ENCODE measurements at places on chromosomes 11 and 22.

DNA sequence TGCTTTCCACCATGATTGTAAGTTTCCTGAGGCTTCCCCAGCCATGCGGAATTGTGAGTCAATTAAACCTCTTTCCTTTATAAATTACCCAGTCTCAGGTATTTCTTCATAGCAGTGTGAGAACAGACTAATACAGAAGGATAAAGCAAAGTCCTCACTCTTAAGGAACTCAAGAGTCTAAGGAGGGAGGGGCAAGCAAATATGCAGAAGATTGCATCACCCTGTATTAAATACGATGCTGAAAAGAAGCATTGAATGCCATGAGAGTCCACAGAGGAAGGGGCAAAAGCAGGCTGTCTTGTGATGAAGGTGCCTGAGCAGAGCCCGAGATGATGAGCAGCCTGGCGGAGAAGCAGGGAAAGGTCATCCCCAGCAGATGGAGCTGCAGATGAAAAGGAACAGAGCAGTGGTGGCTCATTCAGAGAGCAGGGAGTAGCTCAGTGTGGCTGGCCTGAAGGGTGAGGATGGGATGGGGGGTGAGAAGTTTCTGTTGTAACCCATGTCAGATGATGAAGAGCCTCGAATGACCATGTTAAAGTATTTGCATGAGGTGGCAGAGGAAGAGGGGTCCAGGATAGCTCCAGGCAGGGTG, 6.3 kb upstream of the IZUMO1R start:
- no peak for DNase-seq

DNA sequence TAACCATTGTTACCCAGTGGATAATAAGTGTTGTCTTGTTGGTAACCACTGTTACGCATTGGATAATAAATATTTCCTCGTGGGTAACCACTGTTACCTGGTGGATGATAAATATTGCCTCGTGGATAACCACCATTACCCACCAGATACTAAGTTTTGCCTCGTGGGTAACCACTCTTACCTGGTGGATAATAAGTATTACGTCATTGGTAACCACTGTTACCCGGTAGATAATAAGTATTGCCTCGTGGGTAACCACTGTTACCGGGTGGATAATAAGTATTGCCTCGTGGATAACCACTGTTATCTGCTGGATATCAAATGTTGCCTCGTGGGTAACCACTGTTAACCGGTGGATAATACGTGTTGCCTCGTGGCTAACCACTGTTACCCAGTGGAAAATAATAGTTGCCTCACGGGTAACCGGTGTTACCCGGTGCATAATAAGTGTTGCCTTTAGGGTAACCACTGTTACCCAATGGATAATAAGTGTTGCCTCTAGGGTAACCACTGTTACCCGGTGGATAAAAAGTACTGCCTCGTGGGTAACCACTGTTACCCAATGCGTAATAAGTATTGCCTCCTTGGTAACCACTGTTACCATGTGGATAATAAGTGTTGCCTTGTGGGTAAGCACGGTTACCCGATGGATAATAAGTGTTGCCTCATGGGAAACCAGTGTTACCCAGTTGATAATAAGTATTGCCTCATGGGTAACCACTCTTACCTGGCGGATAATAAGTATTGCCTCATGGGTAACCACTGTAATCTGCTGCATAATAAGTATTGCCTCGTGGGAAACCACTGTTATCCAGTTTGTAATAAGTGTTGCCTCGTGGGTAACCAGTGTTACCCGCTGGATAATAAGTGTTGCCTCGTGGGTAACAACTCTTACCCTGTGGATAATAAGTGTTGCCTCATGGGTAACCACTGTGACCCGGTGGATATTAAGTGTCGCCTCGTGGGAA, 21.9 kb upstream of the NXPE4 start:
- no peak for DNase-seq

DNA sequence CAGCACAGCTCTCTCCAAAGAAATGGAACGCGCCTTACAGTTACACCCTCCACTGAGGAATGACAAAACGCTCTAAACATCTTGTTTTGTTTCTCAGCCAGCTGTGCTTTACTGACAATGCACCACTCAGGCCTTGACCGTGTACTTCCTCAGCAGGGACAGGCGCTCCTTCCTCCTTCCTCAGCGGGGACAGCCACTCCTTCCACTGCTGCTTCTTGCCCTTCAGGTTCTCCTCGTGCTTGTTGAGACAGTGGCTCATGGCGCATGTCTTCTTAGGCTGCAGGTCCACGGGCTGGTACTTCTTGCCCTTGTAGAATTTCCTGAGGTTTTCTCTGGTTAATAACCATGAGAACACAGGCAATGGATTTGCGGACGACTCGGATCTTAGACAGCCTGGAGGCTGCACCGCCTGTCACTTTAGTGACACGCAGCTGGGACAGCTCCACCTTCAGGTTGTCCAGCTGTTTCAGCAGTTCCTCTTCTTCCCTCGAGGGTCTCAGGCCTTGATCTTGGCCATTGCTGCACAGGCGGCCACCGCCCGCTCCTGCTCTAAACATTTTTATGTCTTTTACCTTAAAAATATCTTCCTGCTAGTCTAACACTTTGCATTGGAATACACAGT, 613.8 kb downstream of the BRD1 start:
- no peak for DNase-seq

DNA sequence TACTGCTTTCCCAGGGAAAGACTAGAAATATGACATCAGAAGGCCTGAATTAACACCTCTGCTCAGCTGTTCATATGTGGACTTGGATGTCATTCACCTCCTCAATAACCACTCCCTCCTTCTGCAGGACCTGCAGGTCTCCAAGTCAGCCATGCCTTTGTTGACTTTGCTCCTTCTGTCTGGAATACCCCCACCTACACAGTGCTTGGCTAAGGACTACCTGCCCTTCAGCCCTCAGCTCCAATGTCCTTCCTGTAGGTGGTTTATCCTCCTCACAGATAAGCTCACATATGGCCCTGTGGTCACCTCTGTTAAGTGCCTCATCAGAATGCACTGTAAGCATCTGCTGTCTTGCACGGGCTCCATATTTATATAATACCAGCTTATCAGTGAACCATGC, 26.4 kb upstream of the FAT3 start:
- DNase-seq, result no peak

DNA sequence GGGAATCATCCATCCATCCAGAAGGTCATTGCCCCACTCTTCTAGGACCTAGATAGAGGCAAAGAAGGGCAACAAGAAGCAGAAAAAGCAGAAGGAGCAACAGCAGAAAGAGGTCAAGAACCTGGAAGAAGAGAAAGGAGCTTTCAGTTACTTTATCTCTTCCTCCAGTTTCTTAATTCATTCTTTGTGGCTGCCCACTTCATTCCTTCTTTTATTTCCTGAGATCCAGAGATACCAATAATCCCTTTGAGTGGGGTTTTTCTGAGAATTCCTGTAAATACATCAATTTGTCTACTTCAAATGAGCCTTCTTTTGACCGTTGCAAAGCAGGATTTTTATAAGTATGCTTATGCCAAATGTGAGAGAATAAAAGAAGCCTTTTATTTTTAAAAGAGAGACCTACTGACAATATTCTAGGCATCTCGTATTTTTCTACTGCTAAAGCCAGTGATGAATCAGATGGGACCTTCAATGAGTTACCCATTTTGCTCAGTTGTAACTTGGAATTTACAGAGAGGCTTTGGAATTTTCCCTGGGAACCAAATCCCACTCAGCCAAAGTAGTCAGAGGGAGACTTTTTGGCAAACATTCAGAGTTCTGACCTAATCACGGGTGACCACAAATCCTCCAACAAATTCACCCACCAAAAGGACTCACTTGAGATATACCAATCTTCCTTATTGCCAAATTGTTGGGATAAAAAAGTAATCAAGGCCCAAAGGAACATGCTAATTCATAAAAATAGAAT, 54.9 kb downstream of the ZC3H12C start:
- no peak for DNase-seq

DNA sequence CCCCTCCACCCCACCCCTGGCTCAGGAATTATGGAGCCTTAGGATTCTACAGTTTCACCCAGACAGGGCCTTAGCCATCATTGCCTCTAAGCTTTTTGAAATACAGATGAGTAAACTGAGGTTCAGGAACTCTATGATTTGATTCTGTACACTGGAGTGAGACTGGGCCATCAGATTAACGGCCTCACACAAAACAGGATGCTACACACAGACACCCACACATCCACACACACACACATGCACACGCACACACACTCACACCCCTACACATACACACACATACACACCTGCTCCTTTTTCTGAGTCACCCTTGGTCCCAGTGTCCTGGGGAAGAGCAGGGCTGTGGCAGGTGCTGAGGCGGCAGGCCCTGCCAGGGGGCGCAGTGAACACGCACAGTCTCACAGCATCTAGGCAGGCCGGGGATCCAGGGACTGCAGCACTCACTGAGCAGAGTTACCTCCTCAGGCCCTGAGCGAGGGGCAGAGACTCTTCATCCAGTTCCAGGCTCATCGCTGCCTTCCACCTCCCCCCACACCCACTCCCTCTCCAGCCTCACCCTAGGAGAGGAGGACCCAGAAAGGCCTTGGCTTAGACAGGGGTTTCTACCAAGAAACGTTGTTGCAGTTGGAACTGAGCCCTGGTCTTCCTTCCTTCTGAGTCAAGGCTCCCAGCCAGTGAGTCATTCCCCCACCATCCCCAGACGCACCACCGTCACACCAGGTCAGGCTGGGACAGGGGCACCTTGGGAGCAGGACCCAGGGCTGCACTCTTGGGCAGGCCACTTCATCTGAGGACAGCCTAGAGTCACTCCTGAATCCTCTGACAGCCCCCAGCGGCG, 89.8 kb upstream of the PARVA start:
- peak; percentile 80 for DNase-seq

- no peak for DNase-seq
These were observed 815.7 kb downstream of the BRD1 start for GRCh38 chr22:49011769-49012648.

- no peak for DNase-seq
These were observed 7.7 kb downstream of the RHBDD3 start for GRCh38 chr22:29260031-29260560.

- no peak for DNase-seq
These were observed 115.2 kb upstream of the PITPNB start for GRCh38 chr22:28034145-28034759.

GRCh38 chr11:102494216-102494615, 36.3 kb downstream of the MMP7 start:
- DNase-seq, result no peak

- no peak for DNase-seq
These were observed 268.0 kb upstream of the ANO3 start for GRCh38 chr11:26063915-26064314.

DNA sequence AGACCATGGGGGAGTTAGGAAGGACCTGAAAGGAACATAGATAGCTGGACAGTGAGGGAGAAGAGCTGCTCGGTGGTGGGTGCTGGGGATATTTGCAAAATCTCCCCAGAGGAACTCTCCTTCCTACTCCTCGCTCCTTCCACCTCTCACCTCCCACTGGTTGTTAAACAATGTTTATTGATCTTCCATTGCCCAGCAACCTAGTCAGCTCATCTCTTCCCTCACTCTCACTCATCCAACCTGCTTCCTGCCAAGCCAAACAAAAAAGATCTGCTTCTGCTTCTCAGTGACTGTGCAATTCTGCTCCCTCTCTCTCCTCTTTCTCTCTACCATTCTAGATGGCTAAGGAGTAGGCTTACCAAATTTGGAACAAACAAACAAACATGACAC, 115.0 kb downstream of the SLC1A2 start:
- DNase-seq, result no peak

- no peak for DNase-seq
These were observed 416.4 kb downstream of the MIAT start for GRCh38 chr22:27073601-27074425.

DNA sequence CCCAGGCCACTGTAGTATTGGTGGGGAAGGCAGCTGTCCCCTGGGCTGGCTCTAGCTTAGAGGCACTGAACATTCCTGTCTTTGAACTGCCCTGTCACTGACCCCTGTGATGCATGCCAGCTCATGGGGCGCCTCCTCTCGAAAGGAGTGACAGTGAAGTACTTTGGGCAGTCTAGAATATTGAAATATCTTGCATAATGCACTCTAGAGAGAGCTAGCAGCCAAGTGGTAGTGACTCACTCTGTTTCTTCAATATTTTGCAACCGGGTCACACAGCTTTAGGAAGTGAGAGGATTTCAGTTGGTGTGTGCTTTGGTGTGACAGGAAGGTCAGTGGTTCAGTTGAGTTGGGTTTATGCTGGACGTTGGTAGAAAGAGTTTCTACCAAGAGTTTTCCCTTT, 35.5 kb upstream of the ST14 start:
- peak; percentile 66 for DNase-seq

DNA sequence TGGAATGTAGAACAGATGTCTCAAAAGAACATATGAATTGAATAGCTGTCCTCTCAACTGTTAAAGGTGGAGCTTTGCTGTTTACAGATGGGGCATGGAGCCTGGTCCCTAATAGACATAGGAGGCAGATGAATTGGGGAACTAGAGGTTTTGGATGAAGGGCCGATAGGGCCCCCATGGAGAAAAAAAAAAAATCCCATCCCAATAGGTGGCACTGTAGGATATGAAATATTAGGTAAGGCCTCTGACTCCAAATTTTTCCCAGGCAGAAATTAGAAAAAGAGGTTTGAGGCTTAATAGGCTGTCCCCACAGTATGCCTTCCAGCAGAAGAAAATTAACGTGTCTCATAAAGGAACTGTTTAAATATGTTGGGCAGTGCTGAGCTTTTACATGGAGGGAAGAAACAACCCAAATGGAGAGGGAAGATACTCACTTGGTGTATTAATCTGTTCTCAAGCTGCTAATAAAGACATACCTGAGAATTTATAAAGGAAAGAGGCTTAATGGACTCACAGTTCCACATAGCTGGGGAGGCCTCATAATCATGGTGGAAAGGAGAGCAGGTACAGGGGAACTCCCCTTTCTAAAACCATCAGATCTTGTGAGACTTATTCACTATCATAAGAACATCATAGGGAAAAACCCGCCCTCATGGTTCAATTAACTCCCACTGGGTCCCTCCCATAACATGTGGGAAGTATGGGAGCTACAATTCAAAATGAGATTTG, 30.1 kb upstream of the TMEM45B start:
- DNase-seq, result no peak

GRCh38 chr11:66979336-66979980, 4.4 kb downstream of the C11orf86 start:
- DNase-seq, result no peak

GRCh38 chr11:104573441-104573990, 324.7 kb downstream of the CASP12 start:
- peak; percentile 63 for DNase-seq

DNA sequence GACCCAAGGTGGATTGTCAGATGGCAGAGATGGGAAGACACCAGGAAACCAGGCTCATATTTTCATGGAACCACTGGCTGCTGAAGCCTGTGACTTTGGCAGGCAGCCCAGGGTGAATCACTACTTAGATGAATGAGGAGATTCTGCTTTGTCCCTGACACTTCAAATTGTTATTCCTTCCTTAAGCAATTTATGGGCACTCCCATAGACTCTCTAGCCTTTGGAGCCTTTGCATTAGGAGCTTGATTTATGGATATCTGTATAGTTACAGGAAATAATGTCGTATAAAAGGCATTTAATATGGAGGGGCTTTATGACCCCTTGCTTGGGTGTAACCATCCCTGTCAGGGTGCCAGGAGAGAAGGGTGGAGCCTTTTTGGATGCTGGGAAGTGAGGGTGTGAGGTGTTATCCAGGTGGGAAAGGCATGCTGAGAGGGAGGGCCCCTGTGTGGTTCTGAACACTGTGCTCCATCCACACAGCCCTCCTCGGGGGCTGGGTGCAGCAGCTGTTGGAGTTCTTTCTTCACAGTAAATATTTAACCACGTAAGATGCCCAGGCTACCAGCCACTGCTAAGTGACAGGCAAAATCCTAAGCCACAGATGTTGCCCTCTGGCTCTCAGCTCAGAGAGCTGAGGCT, 35.3 kb downstream of the IL18 start:
- peak; percentile 60 for DNase-seq
